SK-N-SH (cell line): ENCODE measurements at places on chromosomes 5 and 9.
A peak's percentile ranks its signal among the peaks of the same experiment; 100 is the strongest.

DNA sequence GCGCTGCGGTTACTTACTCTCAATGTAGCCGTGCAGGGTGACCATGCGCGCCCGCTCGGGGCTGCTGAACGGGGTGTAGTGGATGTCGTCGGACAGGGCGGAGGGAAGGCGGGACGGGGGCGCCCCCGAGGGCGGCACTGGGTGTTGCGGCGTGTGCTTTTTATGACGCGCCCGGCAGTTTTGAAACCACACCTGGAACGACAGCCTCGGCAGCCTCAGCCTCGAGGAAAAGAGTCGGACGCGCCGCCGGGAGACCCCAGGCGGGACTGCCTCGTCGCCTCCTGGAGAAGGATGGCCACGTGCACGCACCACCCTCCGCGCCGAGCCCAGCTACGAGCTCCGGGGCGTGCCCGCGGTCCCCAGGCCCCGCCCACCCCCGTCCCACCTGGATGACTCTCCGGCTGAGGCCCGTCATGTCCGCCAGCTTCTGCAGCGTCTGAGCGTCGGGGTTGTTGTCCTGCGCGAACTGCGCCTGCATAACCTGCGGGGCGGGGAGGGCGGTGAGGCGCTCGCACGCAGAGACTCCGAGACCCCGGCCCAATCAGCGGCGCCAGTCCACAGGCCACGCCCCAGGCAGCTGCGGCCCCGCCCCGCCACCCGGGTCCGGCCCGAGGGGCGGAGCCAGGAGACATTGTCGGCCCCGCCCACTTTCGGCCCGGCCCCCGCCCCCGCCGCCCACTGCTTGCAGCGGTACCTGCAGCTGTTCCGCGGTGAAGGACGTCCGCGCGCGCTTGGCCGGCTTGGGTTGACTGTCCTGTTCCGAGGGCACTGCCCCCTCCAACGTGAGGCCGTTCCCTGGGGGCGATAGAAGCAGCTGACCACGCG, 15.0 kb downstream of the LHX6 start:
- H3K4me3 ChIP-seq, result peak overlapping the region; percentile 41
- H3K27ac ChIP-seq, result no peak overlapping the region
- peaks cover 92% of the 10 kb centered on the region for H3K27me3 ChIP-seq
- peaks cover 9% of the 10 kb centered on the region; the same call in 1 of the 2 replicates for H3K4me1 ChIP-seq
- no peaks in the 10 kb centered on the region for H3K36me3 ChIP-seq

- DNase-seq, result no peak
- H3K4me1 ChIP-seq, result peaks cover 2% of the 10 kb centered on the region
- no peak overlapping the region for H3K4me3 ChIP-seq
- H3K27me3 ChIP-seq, result no peaks in the 10 kb centered on the region
- H3K27ac ChIP-seq, result no peak overlapping the region
- H3K36me3 ChIP-seq, result no peaks in the 10 kb centered on the region
These were observed 5.0 kb upstream of the PPP2R2B start for GRCh38 chr5:146883511-146883910.

GRCh38 chr9:32825203-32825602, 41.9 kb downstream of the TMEM215 start:
- H3K27me3 ChIP-seq, result no peaks in the 10 kb centered on the region
- H3K4me1 ChIP-seq, result no peaks in the 10 kb centered on the region
- H3K27ac ChIP-seq, result peak overlapping the region; percentile 40; the same call in 1 of the 2 replicates
- H3K4me3 ChIP-seq, result no peak overlapping the region
- no peaks in the 10 kb centered on the region for H3K36me3 ChIP-seq

DNA sequence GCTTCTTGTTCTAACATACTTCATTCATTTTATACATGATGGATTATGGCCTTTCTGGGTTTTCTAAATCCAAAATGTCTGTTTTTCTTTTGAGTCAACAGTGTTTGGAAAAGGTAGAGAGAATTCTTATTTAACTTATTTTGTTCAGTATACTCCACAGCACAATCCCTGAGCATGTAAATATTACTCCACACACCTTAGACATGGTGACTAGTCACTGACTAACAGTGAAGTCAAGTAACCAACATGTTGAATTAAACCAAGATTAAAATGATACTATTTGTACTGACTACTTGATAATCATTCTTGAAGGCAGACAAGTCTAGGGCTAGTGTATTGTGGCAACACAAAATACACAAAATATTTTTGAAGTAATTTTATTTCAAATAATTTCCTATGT, 55.0 kb downstream of the HAPLN1 start:
- no peak overlapping the region for H3K4me3 ChIP-seq
- no peaks in the 10 kb centered on the region; the same call in 1 of the 2 replicates for H3K27me3 ChIP-seq
- no peak overlapping the region for H3K27ac ChIP-seq
- H3K4me1 ChIP-seq, result no peaks in the 10 kb centered on the region
- no peak for DNase-seq

GRCh38 chr5:160165137-160166068, 46.2 kb upstream of the PWWP2A start:
- H3K36me3 ChIP-seq, result no peaks in the 10 kb centered on the region
- peaks cover 44% of the 10 kb centered on the region for H3K4me1 ChIP-seq
- H3K4me3 ChIP-seq, result peak overlapping the region; percentile 30
- no peaks in the 10 kb centered on the region for H3K27me3 ChIP-seq

GRCh38 chr9:122029898-122030297, 63.2 kb downstream of the TTLL11 start:
- no peak overlapping the region for H3K27ac ChIP-seq
- DNase-seq, result no peak
- no peaks in the 10 kb centered on the region; the same call in 1 of the 2 replicates for H3K4me1 ChIP-seq
- peaks cover 13% of the 10 kb centered on the region for H3K36me3 ChIP-seq

DNA sequence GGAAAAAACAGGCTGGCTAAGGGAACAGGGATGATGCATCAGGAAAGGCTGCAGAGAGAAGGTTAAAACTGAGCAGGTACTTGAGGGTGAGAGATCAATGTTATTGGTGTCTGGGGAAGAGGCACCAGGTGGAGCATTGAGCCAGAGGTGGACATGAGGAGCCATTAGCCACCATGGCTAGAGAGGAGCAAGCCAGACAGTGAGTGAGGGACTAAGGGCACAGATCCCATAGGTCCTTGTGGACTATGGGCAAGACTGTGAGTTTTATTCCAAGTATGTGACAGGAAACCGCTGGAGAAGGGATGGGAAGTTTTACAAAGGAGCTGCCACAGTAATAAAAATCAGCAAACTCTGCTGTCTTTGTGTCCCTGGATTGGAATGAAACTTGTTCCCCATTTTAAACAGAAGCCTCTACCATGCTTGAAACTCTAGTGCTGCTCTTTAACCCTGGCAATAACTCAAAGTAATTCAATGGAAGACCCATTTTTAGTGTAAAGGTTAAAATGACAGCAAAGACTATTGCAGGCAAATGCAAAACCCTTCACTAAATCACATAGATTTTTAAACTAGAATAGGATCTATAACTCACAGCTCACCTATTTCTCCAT, 349.8 kb downstream of the ENC1 start:
- DNase-seq, result no peak
- H3K36me3 ChIP-seq, result no peaks in the 10 kb centered on the region
- no peak overlapping the region for H3K27ac ChIP-seq
- H3K4me3 ChIP-seq, result no peak overlapping the region
- H3K4me1 ChIP-seq, result peaks cover 7% of the 10 kb centered on the region

DNA sequence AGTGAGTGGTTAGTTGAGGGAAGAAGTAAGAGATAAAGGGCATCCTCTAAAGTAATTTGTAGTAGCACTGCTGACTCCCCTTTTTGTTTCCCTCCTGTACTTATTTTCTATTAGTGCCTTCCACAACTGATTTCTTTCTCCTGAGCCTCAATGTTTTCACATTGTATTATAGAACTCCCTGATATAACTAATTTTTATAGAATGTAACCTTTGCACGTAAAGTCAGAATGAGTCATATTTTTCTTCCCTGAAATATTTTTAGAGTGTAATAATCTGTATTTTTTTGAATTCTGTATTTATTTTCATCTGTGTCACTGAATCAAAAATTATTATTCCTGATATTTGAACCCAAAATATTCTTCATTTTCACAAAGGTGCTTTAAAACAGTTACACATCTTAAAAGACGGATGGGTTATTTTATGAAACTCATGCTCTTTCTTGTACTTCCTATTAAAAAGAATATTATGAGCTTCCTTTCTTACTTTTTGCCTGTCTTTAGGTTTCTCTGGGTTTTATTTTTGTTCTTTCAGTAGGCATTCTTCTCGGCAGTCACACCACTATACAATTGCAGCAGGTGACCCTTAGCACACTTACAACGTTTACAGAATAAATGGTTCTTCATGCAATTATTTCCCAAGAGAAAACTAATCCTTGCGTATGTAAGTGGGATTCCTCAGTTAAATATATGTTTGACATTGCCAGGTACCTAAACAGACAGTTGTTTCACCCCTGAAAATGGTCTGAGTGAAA, 30.5 kb upstream of the DMRTA1 start:
- H3K27me3 ChIP-seq, result no peaks in the 10 kb centered on the region
- no peaks in the 10 kb centered on the region for H3K4me1 ChIP-seq
- no peak overlapping the region for H3K4me3 ChIP-seq

DNA sequence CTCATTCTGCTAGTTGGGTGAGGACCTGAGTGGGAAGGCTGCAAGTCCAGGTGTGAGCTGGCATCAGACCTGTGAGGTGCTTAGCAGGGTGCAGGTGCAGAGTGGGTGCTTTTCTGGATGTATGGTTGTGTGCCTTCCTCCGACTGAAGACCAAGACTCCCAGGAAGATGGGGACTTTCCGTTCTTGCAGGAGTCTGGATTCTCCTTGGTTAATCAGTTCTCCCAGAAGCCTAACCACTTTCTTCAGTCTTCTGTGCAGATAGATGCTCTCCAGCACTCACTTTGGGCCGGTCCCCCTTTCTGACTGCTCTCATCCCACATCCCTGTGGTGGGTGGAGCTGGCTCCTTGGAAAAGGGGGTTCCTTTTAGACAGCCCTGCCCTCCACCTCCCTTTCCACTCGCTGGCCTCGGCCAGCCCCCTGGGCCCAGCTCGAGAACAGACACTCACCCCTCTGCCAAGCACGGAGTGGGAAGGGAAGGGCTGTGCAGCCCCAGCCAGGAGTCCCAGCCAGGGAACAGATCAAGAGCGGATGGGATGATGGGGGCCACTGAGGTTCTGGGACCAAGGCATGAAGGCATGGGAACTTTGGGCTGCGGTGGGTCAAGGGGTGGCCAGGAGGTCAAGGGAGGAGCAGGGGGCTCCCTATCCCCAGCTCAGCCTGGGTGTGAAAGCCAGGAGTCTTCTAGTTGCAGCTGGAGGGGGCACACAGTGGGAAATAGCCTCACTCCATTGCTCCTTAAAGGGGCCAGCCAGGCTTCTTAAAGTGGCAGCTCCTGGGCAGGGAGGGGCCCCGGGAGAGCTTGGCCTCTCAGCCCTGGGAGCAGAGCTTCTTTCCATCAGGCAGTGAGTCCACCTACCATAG, 62.4 kb downstream of the FGF18 start:
- no peaks in the 10 kb centered on the region for H3K27me3 ChIP-seq
- H3K36me3 ChIP-seq, result no peaks in the 10 kb centered on the region
- no peaks in the 10 kb centered on the region for H3K4me1 ChIP-seq
- H3K27ac ChIP-seq, result no peak overlapping the region
- H3K4me3 ChIP-seq, result no peak overlapping the region
- no peak for DNase-seq

DNA sequence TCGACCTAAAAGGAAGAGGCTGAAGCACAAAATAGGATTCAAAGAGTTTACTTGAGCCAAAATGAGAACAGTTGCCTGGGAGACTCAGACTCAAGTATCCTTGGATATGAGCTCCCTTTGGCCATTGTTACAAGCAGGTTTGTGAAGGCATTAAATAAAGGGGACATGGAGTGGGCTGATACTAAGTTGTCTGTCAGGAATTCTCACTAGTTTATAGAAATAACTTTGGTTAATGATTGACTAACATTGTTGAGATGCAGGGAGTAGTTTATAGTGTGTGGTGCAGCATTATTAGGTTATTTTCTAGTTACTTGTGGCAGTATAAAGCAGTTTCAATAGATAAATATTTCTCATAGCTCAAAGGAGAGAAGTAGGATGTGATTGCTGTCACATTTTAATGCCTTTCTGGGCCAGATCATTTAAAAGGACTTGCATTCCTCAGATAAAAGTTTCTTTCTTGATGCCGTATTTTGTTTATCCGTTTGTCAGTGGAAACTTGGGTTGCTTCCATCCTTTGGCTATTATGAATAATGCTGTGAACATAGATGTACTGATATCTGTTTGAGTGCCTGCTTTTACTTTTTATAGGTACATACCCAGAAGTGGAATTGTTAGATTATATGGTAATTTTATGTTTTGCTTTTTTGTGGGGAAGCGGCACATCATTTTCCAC, 9.1 kb downstream of the AP3S1 start:
- H3K36me3 ChIP-seq, result no peaks in the 10 kb centered on the region
- DNase-seq, result no peak
- no peak overlapping the region for H3K27ac ChIP-seq
- no peak overlapping the region for H3K4me3 ChIP-seq
- no peaks in the 10 kb centered on the region for H3K4me1 ChIP-seq

DNA sequence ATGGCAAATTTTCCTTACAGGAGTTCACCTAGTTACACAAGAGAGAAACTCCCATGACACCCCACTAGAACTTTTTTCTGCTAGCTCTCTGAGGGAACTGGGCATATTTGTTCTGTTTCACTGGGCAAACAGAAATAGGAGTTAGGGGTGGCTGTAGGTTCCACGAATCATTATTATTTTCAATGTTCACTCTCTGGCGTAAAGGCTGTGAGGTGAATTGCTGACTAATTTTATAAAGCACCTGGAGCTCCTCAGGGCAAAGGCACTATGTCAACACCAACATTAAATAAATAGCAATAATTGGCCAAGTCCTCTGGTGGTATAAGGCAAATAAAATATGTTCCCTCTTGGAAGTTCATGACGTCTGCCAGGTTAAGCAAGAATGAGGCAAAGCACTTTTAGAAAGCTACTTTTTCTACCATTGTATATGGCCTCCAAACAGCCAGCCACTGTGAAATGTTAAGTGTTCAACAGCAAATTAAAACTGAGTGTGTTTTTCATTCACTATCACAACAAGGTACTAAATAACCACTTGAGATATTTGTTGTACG, 344.6 kb downstream of the PDE4D start:
- no peaks in the 10 kb centered on the region for H3K36me3 ChIP-seq
- no peak overlapping the region for H3K4me3 ChIP-seq
- no peaks in the 10 kb centered on the region for H3K27me3 ChIP-seq
- no peak overlapping the region for H3K27ac ChIP-seq
- no peak for DNase-seq

DNA sequence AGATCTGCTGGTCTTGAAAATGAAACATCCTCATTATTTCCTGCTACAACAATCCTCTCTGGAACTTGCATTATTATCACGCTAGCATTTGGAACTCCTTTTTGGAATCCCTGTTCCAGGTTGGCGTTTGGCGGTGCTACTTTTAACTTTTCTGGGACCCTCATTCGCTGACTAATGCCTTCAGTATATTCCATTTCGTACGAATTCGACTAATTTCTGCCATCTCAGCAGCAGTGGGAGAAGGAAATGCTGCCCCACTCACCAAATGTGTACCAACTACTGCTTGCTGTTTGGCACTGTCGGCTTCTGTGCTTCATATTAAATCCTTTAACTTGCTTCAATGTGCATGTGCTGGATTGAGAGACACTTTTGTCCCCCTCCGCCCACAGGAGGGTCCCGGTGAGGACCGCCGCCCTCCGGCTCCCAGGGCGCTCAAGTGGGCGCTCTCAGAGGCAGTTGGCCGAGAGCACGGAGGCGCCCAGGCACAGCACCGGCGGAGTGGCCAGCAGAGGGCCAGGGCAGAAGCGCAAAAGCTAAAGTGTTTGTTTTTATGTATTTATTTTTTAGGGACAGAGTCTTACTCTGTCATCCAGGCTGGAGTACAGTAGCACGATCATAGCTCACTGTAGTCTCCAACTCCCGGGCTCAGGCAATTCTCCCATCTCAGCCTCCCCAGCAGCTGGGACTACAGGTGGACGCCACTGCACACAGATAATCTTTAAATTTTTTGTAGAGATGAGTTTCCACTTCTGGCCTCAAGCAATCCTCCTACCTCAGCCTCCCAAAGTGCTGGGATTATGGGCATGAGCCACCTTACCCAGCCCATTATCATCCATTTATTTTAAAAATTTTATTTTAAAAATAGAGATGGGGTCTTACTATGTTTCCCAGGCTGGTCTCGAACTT, 11.9 kb downstream of the PDE6A start:
- no peaks in the 10 kb centered on the region for H3K27me3 ChIP-seq
- H3K27ac ChIP-seq, result peak overlapping the region; percentile 76
- DNase-seq, result peak; percentile 60
- no peaks in the 10 kb centered on the region for H3K36me3 ChIP-seq
- peak overlapping the region; percentile 57 for H3K4me3 ChIP-seq
